ENCODE measurements at places on chromosomes 16 and 17.
A peak's percentile ranks its signal among the peaks of the same experiment; 100 is the strongest.

DNA sequence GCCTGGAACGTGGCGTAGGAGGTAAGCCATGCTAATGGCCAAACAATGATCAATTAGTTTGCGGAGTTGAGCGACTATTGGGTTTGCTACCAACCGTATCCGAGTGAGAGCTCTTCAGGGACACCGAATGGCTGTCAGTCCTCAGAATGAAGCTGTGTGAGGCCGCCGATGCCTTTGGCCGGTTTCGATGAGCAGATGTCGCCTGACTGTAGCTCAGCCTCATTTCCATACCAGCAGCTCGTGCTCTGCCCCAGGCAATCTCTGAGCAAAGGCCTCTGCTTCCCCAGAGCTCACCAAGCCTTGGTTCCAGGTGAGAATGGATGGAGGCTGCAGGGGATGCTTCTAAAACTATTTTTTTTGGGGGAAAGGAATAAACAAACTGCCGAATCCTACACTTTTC, 111.7 kb upstream of the HS3ST4 start:
- no peak for DNase-seq

DNA sequence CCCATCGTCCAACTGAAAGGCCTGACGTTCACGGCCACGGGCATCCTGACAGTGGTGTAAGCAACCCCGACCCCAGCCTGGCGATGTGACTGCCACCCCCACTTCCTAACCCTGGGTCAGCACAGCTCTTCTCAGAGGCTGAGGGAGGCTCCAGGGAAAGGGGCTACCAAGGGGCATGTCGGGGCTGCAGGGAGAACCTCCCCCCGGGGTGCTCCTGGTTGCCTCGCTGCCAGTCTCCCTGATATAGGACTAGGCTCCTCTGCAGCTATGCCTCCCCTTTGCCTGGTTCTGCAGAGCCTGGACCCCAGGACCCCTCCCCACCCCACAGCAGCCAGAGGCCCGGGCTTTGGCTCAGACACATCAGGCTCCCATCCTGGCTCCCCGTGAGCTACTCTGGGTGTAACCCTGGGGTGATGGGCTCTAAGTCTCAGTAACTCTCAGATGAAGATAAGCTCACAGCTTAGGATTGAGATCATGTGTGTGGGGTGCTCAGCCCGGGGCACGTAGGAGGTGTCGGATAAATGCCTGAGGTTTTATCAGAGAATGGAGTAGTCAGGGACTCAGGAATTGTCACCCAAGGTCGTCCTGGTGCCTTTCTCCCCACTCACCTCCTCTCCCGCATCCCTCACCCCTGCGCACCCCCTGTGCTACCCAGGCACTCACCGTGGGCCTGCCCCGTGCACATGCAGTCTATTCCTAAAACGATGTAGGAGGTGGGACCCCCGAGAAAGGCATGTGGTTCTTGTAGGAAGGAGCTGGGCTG, 10.6 kb downstream of the ITGAD start:
- no peak for DNase-seq

DNA sequence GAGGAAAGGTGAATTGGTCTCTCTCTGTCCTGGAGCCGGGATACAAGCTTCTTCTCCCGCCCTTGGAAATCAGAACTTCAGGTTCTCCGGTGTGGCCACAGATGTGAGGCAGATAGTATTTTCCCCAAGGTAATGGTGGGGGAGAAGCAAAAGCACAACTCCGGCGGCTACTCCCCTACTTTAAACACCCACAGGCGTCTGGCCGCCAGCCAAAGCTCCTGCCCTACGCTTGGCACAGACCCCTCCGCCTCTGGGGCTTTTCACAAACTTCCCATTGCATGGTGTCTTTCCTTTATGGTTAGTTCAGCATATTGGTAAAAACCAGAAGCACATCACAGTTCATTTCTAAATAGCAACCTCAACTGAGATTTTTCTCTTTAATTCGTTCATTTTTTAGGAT, 39.4 kb upstream of the B4GALNT2 start:
- no peak for DNase-seq

DNA sequence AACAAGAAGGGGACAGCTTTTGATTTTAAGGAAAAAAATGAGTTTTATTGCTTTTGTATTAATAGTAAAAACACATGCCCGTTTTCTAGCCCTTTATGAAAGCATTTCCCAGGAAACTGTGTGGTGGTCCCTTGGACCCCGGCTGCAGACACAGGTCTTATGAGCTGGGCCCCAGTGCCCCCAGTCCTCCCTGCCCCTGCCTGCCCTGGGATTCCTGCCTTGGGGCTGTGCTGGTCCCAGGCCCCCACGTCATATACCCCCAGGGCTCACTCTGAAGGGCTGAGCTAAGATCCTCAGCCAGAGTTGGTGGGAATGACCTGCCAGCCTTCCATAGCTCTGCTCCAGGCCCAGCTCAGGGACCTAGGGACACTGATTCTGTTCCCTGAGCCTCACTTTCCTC, 30.8 kb downstream of the GINS2 start:
- no peak for DNase-seq

DNA sequence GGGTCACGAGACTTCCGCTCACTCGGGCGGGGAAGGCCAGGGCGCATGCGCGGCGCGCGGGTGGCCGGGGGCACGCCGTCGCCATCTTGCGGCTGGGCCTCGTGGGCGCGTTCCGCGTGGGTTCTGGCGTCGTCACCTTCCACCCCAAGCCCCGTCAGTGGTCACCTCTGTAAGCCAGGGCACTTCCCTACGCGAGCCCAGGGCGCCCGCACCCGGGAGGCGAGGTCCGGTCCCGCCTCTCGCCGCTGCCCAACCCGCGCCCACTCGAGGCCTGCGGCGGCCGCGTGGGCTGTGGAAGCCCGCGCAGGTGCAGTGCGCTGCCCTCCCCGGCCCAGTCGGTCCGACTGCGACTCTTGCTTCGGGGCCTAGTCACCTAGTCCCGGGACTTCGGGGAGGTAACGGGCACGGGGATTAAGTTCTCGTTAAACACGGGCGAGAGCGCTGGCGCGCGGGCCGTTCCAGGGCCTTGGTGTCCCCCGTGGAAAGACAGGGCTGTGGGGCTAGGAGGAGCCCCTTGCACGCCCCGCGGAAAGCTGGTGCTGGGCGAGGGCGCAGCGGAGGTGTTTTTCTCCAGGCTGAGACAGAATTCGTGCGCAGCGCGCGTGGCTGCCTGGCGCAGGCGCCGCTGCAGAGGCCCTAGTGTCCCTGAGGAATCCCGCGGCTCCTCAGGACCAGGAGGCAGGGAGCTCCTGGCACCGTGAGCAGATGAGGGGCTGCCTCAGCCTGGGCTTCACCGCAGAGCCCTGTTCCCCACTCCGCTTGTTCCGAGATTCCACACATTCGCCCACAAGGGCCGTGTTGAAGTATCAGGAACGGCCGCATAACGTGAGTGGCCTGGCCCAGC, 472 bp upstream of the ARHGDIA start:
- DNase-seq, result peak; percentile 95

GRCh38 chr17:76585649-76586593, at the start of gene ST6GALNAC2:
ST6GALNAC2 (minus strand) TSS chr17:76585860; CDS start chr17:76585808, 52 bp downstream.
- no peak for DNase-seq

GRCh38 chr17:83079766-83080578, 563 bp downstream of the METRNL start:
- no peak for DNase-seq

GRCh38 chr17:39979893-39980350, 685 bp upstream of the PSMD3 start:
- no peak for DNase-seq

- no peak for DNase-seq
Measured at GRCh38 chr16:19242987-19243575, 42.5 kb upstream of the CLEC19A start.

- no peak for DNase-seq
Measured at GRCh38 chr17:75009139-75009724, 3.2 kb upstream of the MRPL58 start.

GRCh38 chr17:11363565-11364117, 122.6 kb downstream of the SHISA6 start:
- no peak for DNase-seq

- DNase-seq, result no peak
Measured at GRCh38 chr17:80112471-80113032, 11.2 kb downstream of the GAA start.

DNA sequence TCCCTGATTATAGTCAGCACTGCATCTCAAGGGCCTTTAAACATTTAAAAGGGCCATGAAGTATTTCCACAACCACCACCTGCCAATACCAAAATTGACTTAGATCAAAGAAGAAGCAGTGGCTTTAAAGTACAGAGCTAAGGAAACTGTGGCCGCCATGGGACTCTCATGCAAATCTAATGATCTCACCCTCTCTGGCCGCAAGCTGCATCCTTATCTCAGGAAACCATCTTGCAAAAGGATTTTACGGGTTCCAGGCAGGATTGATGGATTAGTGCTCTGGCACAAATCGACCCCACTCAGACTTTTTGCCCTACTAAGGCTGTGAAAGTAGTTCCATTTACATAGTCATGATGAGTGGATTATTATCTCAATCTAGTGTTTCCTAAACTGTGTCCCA, 22.6 kb downstream of the CDRT4 start:
- DNase-seq, result no peak

GRCh38 chr16:27729516-27730304, 179.8 kb downstream of the KATNIP start:
- DNase-seq, result no peak

DNA sequence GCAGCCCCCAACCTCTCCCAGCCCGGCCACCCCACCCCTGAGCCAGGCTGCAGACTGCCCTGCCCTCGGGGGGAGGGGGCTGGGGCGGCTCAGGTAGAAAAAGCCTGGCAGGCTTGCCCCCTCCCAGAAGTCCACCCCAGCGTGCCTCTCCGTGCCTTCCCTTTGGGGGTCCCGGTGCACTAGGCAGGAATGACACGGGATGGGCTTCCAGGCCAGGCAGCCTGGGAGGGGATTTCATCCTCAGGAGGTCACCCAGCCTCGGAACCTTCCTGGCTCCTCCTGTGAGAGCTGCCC, 185.0 kb downstream of the NTN1 start:
- no peak for DNase-seq

DNA sequence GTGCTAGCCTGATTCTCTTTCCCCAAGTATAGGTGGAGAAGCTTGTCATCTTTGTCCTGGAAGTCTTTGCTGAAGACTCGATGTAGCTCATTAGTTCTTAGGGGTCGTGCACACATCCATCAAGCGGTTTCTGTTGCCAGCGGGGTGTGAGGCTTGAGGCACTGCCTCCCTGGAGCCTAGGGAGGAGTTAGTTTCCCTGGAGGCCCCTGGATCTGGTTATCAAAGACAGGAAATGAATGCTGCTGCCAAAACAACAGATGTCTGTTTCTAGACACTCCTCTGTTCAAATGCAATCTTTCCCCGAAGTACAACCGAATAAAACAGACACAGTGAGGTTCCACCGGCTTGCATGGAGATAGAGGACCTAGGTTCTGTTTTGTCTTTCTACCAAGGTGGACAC, 17.5 kb downstream of the HS3ST4 start:
- DNase-seq, result no peak

- peak; percentile 81 for DNase-seq
Measured at GRCh38 chr16:11255737-11256660, at the start of gene SOCS1. SOCS1 (minus strand) TSS chr16:11256204; CDS start chr16:11255478, 726 bp downstream.
